Epithelial cell of proximal tubule (primary cell): ENCODE measurements at places on chromosomes 11 and 22. TPM values are rescaled to one million over a fixed set of nuclear protein-coding genes. Genes with fewer than 3 reads are reported as not detected.

- no peak for DNase-seq
Measured at GRCh38 chr11:134504146-134504905, 92.3 kb upstream of the B3GAT1 start.

Gene KCNQ1OT1
- 0.14 and 0.63 TPM in 2 replicates for total RNA-seq

DNA sequence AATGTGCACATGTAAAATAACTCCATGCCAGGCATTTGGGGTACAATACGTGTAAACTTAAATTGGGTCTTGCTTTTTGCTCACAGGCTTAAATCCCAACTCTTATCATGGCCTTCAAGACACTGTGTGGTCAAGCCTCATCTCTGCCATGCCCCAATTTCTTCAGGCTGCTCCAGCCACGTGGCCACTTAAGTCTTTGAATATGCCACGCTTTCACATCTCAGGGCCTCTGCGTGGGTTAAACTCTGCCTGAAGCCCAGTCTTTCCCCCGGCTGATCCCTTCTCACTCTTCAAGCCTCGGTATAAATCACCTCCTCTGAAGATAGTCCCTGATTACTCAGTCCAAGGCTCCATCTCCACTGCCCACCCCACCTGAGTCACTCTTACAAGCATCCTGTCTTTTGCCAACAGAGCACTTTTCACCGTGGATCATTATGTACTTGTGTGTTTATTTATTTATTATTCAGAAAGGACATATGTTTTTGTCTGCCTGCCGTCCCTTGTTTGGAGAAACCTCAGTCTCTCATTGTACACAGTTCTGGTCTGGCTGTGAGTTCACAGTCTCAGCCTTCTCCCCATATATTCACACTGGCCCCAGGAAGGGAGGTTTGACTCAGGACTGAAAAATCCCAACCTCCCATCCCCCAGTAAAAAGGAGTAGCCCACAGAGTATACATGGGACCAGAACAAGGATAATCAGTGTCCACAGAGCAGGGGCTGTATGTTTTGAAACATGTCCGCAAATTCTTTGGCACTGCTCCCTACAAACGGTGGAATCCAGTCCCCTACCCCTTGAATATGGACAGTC is 344.7 kb downstream of the MN1 start:
- DNase-seq, result no peak

DNA sequence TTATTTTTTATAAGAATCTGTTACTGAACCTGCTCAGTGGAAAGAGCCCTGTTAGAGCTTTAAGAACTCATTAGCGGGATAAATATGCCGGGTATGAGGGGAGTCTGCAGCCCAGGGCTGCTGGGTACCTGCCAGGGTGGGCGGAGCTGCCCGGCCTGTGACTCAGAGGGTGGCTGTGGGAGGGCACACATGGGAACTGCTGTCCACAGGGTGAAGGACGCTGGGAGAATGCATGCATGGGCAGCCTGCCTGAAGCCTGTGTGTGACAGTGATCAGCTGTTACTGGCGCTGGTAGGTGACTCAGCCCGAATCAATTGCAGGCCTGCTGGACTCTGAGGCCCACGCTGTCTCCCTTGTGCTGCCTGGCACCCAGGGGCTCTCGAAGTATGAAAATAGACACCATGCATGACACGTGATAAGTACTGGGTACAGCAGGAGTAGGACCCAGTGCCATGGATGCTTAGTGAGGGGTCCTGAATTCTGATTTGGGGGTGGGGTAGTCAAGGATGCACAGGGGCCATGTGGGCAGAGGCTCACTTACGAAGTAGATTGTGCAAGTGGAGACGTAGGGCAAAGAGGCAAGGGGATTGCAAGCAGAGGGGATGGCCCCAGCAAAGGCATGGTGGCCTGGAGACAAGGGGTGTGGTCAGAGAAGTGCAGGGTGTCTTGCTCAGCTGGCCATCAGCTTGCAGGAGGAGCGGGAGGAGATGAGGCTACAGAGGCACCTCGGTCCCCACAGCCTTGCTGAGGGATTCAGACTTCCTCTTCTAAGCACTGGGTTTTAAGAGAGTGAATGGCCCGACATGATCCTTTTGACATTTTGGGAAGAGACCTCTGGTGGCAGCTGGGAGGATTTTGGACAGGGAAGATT is 36.5 kb downstream of the GRIK4 start:
- peak; percentile 84 for DNase-seq

DNA sequence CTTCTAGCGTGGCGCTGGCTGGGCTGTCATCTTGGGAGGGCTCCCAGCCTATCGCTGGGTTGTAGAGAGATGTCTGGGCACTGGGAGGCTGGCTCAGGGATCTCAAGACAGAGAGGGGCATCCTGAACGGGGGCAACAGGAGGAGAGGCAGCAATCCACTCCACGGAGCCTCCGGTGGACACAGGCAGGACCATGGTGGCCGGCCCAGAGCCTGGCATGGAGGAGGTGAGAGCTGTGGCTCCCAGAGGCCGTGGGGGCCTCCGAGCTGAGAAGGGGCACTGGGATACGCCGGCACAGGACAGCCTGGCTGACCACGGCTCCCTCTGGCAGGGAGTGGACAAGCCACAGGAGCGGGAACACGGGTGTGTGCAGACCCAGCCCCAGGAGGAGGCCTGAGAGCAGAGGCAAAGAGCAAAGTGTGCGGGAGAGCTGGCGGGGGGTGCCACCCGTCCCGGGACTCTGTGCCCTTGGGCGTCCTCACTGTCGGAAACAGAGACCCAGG is 9.1 kb downstream of the MRGPRF start:
- DNase-seq, result no peak

DNA sequence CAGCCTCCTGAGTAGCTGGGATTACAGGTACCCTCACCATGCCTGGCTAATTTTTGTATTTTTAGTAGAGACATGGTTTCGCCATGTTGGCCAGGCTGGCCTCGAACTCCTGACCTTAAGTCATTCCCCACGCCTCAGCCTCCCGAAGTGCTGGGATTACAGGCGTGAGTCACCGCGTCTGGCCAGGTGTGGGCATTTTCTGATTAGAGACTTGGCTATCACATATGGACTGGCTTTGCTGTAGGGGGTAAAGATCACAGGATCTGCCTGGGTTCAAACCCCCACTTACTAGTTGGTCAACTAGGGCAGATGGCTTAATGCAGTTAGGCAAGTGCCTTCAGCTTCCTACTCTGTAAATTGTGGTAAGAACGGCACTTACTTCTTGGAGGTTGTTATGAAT is 6.5 kb downstream of the CD248 start:
- DNase-seq, result no peak

DNA sequence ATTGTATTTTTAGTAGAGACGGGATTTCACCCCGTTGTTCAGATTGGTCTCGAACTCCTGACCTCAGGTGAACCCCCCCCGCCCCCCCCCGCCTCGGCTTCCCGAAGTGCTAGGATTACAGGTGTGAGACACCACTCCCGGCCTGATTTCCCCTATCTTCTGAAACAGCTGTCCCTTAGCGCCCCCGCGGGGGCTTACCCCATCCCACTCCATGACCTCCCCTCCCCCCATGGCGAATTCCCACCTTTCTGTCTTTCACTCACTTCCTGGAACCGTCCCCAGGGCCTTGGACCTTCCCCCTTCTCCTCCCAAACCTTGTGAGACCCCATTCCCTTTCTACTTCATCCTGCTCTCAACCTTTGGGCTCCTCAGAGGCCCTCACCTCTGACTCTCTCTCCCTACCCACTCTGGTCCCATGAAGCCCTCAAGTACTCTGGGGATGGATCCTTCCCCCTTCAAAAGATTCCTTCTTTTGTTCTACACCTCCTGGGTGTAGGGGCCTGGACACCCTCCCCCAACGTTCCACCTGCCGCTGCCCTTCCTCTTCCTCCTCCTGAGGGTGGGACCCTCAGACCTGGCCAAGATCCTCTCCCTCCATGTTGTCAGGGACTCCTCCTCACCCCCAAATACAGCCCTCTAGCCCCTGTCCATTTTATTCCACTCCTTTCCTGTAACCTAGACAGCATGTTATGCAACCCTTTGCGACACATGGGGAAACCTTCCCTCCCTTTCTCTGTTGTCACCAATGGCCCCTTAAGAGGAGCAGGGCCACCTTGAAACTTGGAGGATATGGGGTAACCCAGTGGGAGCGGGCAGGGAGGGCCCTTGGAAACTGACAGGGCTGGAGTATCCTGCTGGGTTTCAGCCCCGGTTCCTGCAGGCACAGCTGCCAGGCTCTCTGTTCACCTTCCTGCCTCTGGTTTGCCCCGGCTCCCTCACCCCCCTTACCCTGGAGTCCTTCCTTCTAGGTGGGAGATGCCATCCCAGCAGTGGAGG is 1.1 kb downstream of the PRDX5 start:
- no peak for DNase-seq

DNA sequence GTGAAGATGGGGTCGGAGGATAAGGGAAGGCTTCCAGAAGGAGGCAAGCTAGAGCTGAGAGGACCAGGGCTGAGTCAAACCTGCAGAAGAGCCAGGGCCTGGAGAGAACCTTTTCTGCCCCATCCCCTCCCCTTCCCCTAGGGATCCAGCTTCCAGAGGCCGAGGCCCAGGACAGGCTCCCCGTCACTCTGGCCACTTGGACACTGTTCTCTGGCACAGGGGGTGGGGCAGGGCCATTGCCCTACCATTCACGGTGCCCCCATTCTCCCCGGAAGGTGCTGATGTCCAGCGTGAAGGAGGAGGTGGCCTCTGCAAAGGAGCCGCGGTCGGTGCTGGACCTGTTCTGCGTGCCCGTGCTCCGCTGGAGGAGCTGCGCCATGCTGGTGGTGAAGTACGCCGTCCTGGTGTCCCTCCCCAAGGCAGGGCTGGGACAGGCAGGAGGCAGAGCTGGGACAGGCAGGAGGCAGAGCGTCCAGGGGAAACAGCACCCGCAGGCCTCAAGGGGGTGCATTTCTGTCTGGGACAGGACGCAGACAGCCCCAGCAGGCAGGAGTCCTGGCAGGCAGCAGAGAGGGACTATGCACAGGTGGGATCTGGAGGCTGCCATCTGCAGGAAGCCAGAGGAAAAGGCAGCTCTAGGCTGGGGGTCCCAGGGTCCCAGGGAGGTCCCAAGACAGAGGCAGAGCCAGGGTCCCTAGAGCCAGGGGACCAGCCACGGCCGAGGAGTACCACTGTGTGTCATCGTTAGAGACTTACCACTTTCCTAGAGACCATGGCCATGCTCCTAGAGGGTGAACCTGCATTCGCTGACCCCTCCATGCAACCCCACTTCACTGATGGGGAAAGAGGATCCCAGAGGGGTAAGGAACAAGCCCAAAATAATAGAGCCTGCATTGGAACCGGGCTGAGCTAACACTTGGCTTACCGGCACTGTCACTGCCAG is 25.8 kb upstream of the SLC22A12 start:
- DNase-seq, result no peak

GRCh38 chr22:22352371-22352999 is 107.9 kb downstream of the VPREB1 start:
- DNase-seq, result no peak

DNA sequence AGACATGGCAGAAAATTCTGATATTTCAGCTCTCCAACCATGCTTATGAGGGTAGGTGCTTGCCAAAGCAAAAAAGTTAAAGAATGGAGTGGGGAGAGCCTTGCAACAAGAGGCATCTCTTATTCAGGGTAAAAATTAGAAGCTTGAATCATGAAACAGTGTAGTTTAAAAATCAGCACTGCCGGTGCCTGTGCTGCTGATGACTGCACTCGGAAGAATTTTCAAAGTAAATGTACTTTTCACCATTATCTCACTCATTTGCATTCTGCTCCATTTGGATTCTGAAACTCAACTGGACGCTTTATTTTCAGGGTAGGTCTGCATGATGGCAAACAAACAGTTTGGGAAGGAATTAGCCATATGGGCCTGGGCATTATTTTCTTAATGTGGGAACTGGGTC is 126.3 kb downstream of the KIRREL3 start:
- DNase-seq, result no peak

DNA sequence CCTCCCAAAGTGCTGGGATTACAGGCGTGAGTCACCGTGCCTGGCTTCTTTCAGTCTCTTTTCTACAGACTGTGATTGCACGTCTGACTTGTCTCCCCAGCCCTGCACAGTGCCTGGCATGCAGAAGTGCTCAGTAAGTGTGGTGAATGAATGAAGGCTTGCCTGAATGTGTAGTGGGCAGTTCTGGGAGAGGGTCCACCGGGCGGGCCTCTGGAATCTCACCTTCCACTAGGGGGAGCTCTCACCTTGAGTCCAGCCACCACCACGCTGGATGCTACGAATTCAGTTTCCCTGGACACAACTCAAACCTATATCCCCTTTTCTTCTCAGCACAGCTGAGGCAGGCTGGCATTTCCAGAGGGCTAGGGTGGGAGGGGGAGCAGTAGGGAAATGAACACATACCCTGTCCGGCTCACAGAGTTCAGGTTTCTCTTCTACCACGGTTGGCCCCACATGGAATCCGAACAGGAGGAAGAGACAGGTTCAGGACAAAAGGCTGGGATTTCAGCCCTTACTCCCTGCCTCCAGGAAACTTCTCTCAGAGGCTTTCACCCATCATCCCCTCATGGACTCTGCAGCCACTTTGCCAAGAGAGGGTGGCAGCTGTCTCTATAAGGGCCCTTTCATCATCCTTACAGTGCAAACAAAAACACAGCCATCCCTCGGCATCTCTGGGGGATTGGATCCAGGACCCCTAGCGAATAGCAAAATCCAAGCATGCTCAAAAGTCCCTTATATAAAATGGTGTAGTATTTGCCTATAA is 86.8 kb downstream of the NECTIN1 start:
- DNase-seq, result no peak

Gene SMIM35
- not detected in 2 replicates for total RNA-seq

Gene LRRN4CL
- total RNA-seq, result not detected in 2 replicates

Gene C11orf97
- not detected in 2 replicates for total RNA-seq

Gene ADAMTS8
- total RNA-seq, result not detected in 2 replicates

DNA sequence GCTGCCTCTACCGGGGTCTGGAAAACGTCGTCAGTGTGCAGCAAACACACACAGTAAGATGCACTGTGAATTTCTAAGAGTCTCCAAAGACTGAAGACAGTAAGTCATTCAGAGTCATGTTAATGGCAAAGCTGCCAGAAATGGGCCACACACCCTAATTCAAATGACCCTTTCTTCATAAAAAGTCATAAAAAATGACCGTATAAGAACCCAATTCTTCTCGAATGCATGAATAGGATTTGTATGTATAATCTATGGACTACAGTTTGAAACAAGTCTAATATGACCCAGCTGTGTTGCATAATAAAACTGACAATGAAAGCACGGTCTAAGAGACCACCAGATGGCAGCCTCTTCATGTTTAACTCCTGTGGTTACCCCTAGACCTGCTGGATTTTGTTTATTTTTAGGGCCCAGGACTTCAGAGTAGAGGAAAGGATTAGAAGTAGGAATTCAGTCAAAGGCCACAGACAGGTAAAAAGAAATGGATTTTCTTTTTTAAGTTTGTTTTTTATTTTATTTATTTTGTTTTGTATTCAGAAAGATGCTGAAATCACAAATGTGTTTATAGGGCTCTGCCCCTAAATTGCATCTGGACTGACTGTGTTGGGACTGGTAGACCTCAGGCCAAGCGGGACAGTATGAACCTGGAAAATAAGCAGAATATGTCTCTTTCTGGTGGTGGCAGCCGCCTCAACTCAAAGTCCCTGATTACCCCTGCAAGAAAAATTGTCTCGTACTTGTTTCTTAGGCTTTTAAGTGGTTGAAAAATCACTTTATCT is 32.1 kb upstream of the SLC5A12 start:
- DNase-seq, result no peak

- DNase-seq, result no peak
Measured at GRCh38 chr11:1832211-1832919, 2.4 kb upstream of the SYT8 start.
